ENCODE measurements at places on chromosomes 13 and 19.

- DNase-seq: no peak
Measured at GRCh38 chr19:17753976-17754375, 2.7 kb downstream of the FCHO1 start.

DNA sequence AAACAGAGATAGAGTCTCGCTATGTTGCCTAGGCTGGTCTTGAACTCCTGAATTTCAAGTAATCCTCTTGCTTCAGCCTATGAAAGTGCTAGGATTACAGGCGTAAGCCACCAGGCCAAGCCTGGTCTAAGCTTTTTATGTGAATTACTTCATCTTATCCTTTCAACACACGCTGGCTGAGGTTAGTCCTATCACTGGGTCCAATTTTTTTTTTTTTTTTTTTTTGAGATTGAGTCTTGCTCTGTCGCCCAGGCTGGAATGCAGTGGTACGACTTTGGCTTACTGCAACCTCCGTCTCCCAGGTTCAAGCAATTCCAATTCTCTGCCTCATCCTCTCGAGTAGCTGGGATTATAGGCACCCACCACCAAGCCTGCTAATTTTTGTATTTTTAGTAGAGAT lies 10.4 kb downstream of the MYO1F start:
- no peak for DNase-seq

DNA sequence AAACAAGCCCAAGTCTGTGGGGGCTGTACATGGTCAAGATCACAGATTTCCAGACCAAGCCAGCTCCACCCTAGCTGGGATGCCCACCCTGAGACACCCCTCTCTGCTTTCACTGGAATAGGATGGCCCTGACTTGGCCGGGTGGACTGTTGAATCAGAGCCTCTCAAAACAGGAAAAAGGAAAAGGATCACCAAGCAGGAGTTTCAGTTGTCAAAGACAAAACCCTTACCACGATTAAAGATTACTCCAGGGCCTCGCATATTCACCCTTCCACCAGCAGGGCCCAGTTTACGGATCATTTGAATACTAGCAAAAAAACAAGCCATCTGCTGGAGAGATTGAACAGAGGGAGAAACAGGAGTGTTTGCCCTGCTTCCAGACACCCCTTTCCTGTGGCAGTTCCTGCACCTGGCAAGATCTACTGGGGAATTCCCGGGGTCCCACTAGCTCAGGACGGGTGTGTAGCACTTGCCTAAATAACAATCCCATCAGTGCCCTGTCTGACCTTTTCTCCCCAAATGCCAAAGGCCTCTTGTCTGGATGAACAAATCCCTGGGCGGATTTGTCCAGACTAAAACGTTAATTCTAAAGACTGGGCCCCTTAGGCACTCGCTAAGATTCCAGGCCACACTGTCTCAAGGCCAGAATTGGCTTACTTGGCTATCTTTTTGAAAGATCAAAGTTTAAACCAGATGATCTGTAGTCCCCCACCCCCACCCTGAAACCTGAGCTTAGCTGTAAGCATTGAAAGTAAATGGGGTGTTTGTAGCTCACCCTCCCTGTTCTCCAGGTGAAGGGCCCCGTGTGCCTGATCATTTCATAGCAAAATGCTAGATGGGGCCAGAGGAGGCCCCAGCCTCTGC lies 38.4 kb downstream of the ACTN4 start:
- DNase-seq: no peak

DNA sequence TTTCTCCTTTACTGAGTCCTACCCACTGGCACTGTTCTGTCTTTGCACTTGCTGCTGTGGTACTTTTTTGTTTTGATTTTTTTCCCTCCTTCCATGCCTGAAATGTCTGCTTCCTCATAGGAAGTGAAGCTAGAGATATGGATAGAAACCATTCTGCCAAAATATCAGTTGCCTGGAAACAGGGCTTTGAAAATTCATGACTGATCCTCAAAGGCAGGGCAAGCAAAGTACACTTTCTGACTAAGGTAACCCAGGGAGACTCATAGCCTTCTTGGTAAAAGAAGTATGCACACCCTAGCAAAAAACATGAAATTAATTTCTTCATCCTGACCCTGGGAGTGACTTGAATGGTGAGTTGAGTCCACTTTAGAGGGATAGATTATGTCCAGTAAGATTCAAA lies 329.8 kb downstream of the MYO16 start:
- no peak for DNase-seq

GRCh38 chr13:51828730-51829567 lies 16.0 kb downstream of the TMEM272 start:
- DNase-seq: no peak

DNA sequence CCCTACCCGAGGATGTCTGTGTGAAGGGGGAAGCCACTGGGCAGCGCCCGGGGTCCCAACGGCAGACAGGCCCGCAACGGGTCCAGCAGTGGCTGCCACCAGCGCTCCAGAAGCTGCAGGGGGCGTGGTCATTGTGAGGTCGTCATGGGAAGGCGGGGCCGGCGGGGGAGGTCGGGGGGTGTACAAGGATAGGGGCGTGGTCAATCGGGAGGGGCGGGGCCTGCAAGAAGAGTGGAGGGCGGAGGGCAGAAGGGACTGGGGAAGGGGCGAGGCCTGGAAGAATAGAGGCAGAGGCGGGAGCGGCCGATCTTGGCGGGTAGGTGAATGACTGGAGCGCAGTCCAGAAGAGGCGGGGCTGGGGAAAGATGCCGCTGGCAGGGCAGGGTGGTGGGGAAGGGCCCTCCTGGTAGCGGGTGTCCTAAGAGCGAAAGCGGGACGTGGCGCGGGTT lies 4.4 kb downstream of the FUZ start:
- peak; percentile 82 for DNase-seq

- DNase-seq: no peak
Measured at GRCh38 chr13:112759053-112759452, 69.2 kb downstream of the ATP11A start.

DNA sequence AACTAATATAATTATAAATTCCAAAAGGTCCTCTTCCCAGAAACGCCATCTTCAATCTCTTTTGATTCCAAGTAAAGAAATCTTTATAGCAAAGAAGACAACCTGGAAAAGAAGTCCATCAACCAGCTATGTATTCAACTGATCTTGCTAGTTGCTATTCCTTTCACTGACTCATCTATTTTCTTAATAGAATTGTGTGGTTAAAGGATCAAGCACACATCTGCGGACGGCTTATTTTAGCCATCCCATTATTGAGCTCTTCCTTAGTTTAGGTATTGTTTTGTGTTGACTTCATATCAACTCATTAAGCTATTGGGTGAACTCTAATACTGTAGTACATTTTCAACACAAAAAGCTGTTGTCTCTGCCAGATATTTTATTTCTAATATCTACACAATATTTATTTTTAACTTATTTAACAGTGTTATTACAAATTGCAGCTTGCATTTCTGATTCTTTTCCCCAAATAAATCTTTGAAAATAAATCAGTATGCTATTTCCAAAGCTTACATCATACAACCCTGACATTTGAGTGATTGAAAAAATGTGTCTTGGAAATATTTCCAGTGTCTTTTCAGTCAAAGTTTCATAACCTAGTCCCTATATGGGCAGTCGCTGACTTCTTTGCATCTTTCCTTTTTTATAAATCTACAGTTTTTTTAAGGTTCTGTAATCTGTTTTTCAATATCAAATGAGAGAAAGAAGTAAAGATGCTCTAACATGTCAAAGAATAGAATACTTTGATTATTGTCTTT lies 158.8 kb upstream of the SPRY2 start:
- DNase-seq: no peak

- peak; percentile 73 for DNase-seq
Measured at GRCh38 chr19:940591-941291, 14.9 kb downstream of the ARID3A start.

DNA sequence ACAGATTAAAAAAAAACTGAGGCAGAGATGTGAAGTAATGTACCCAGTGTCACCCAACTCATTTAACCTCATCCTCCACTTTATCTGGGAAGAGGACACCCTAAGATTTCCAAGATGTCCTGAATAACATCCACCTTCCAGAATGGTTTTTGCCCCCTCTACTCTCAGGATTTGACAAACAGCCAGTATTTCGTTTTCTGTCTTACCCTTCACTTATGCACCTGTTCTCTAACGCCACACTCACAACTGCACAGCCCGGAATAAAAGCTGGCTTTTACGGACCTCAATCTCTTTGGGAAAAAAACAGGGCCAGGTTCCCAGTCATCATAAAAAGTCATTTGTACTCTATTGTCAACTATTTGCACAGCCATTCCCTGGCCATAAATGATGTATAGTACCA lies 21.2 kb upstream of the CEACAM6 start:
- no peak for DNase-seq

- DNase-seq: no peak
Measured at GRCh38 chr13:83883061-83883523, 818 bp upstream of the SLITRK1 start.

DNA sequence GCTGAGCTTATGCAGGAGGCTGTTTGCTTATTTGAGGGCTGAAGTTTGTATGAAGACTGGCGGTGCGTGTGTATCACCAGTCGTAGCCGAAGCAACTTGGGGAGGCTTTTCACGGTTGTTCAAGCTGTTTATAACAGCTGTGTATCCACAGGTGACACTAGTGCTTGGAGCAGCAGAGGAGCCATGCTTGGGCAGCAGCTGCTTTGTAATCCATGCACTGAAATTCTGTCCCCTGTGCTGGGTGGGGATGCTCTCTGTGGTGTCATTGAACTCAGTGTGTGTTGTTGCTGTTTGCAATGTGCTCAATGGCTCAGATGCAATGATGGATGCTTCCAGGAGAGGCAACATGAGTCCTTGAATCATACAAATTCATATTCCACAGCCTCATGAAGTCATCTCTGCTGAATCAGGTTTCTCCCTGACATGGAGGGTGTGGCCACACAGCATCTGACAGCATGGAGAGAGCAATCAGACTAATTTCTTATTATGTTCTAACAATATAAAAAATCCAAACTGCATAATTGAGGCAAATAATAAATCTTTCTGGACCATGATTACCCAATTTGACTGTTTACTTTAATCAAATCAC lies 18.8 kb upstream of the GTF3A start:
- DNase-seq: no peak

DNA sequence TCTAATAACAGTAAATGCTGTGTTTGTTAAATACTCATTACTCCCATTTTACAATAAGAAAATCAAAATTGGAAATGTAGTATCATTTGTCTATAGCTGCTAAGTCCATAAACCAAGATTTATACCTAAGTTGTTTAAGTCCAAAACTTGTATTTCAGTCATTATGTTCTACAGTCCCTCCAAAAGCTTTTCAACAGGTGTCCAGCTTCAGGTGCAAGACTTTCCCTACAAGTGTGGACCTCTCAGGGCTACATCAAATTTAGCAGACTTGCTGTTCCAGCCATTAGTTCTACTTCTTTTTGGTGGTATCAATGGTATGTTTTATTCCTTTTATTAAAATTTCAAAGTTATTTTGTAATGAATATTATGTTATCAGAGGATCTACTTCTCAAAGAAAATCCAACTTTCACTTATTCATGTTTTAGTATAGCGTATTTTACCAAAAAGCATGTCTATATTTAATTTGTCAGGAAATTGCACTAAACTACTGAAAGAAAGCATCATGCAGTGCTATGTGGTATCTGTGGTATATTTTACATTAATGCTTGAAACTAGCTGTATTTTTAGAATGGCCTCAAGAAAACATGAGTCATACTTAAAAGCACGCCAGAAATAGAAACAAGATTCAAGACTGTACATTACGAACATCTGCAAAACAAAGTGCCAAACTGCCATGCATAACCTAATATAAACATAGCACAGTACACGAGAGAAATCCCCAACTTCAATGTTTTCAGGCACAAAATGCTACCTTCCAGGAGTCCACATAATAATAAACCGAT lies 44.5 kb downstream of the VWA8 start:
- DNase-seq: no peak

- no peak for DNase-seq
Measured at GRCh38 chr13:110470272-110471009, 91.1 kb downstream of the RAB20 start.

DNA sequence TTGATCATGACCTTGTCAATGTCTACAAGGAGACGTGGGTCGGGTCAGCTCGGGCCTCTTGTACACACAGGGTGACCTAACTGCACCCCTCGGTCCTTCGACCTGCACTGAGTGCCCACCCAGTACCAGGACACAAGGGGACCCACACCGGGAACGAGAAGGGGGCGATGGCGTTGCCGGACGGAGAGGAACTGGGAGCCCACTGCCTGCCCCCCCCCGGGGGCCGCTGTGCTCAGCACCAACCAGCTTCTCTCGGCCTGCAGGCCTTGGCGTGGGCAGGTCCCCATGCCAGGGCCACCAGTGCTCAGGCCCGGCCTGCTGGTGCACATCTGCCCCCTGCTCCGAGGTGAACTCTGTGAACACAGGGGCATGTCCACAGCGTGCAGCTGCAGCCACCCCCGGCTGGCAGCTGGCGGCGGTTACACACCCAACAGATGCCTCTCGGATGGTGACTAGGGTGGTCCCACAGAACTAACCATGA lies 14.1 kb downstream of the CFD start:
- no peak for DNase-seq

GRCh38 chr13:34044660-34045080 lies 226.7 kb downstream of the RFC3 start:
- no peak for DNase-seq

DNA sequence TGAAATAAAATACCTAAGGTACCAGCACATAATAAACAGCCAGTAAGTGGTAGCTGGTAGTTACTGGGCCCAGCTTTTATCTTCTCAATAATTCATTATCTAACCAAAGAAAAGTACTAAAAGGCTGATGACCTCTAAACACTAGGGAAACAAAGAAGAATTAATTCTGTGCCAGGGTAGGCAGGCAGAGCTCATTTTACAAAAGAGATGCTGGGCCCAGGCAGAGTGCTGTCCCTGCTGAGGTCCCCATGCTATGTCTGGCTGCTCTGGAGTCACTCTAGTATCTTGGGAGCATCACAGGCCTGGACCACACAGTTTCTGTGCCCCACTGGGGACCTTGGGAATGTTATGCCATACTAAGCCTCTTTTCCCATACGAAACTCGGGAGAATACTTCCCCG lies 18.2 kb downstream of the ZNF507 start:
- no peak for DNase-seq

DNA sequence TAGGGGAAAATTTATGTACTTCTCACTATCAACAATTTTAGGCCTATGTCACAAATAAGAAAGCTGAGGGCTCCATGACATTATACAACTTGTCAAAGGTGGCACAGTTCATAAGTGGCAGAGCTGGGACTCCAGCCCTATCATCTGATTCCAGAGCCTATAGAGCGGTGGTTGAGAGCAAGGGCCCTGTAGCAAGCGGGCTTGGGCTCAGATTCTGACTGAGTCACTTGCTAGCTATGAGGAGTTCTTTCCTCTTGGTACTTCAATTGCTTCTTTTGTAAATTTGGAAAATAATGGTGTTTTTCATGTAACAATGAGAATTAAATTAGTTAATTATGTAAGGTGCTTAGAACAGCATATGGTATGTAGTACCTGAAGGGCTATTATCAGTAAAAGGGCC lies 28.7 kb upstream of the FAM216B start:
- DNase-seq: no peak

Measured in activated naive CD4-positive, alpha-beta T cell treated with Interleukin-2 at 50 U/mL for 16 hours (primary cell).